Hepatocyte (in vitro differentiated cells): ENCODE measurements at places on chromosomes 7 and 10. TPM values are rescaled to one million over a fixed set of nuclear protein-coding genes. Genes with fewer than 3 reads are reported as not detected.

GRCh38 chr7:6252748-6253147 lies 19.7 kb downstream of the CYTH3 start:
- DNase-seq: no peak

- no peak for DNase-seq
These were observed 150.2 kb downstream of the GRK5 start for GRCh38 chr10:119357412-119358151.

SYCE1 gene
- total RNA-seq: not detected in 2 replicates

LDB3 gene
- 0.12 TPM in 1 of 2 replicates, not detected in the other for total RNA-seq

- DNase-seq: no peak
These were observed 4.6 kb downstream of the CRYGN start for GRCh38 chr7:151435103-151435916.

DNA sequence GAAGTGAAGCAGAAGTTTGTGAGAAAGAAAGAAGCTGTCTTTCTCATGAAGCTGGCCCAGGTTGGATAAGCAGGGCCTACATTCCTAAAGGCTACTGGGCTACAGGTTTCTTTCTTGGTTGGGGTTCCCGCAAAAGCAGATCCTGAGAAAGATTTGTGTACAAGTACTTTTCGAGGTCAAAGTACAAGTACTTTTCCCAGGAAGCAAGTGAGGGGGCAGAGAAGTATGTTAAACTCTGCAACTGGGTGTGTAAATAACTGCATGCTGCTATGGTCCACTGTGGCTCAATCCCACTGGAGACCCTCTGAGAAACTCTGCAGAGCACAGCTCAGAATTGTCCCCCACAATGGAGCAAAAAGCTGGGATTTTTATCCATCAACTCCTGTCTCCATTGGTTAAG lies 28.7 kb downstream of the LSM5 start:
- peak; percentile 25 for DNase-seq

GRCh38 chr10:3484306-3485056 lies 300.5 kb downstream of the KLF6 start:
- DNase-seq: no peak
